Pulmonary artery endothelial cell (primary cell): ENCODE measurements at places on chromosomes 3 and 15. TPM values are rescaled to one million over a fixed set of nuclear protein-coding genes. Genes with fewer than 3 reads are reported as not detected.

- no peak for DNase-seq
Measured at GRCh38 chr15:42868683-42869082, 51.9 kb downstream of the TTBK2 start.

GRCh38 chr15:83278191-83278590, 6.3 kb downstream of the BNC1 start:
- no peak for DNase-seq

GRCh38 chr3:152278756-152279427, 10.2 kb downstream of the MBNL1 start:
- no peak for DNase-seq

DNA sequence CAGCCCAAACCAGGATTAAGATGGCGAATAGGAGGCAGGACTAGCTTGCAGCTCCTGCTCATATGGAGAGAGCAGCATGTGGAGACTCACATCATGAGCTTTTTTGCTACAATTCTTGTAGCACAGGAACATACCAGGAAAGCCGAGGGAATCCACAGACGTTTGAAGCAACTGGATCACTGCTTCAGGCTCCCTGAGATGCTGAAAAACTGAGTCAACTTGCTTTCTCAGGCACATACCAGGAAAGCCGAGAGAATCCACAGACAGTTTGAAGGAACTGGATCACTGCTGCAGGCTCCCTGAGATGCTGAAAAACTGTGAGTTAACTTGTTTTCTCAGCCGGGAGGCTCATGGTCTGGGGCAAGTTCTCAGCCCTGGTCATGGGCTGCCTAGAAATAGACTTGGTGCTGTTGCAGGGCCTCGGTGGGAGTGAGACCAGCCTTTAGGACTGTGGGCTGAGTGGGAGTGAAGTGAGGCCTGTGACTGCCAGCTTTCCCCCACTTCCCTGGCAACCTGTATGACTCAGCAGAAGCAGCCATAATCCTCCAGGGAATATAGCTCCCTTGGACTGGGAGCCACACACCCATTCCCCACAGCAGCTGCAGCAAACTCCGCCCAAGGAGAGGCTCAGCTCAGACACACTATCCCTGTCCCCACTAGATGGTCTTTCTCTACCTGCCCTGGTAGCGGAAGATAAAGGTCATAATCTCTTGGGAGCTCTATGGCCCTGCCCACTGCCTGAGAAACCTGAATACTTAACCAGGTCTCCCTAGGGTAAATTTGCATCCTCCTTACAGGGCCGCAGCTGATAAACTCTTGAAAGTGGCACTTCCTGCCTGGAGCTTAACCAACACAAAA, 51.9 kb upstream of the PFN2 start:
- no peak for DNase-seq

DNA sequence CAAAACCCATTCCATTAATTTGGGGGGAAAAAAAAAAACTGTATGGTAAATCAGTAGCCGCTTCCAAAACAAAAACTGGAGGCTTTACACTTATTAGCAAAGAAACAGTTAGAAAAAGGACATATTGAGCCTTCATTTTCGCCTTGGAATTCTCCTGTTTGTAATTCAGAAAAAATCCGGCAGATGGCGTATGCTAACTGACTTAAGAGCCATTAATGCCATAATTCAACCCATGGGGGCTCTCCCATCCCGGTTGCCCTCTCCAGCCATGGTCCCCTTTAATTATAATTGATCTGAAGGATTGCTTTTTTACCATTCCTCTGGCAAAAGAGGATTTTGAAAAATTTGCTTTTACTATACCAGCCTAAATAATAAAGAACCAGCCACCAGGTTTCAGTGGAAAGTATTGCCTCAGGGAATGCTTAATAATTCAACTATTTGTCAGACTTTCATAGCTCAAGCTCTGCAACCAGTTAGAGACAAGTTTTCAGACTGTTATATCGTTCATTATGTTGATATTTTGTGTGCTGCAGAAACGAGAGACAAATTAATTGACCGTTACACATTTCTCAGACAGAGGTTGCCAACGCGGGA, 9.4 kb upstream of the RPL24 start:
- DNase-seq, result no peak

GRCh38 chr3:105553851-105554250, 187.1 kb downstream of the ALCAM start:
- no peak for DNase-seq

ILDR1 gene
- not detected in 2 replicates for total RNA-seq

NRG4 gene
- not detected in 2 replicates for total RNA-seq

SLC6A1 gene
- total RNA-seq, result under 0.01 TPM in 1 of 2 replicates, not detected in the other

TEX9 gene
- total RNA-seq, result 1.2 and 1.6 TPM in 2 replicates
